ENCODE measurements at places on chromosomes 7 and 10. TPM values are rescaled to one million over a fixed set of nuclear protein-coding genes. Genes with fewer than 3 reads are reported as not detected.
A peak's percentile ranks its signal among the peaks of the same experiment; 100 is the strongest.

EN2 gene
- 0.81 TPM for total RNA-seq

PON1 gene
- total RNA-seq = 1.2 TPM

CYP17A1 gene
- total RNA-seq = 15.1 TPM

ITIH5 gene
- total RNA-seq = 28.0 TPM

KCNMA1 gene
- total RNA-seq = 24.7 TPM

GIMAP7 gene
- 3.1 TPM for total RNA-seq

WDFY4 gene
- 10.2 TPM for total RNA-seq

DNA sequence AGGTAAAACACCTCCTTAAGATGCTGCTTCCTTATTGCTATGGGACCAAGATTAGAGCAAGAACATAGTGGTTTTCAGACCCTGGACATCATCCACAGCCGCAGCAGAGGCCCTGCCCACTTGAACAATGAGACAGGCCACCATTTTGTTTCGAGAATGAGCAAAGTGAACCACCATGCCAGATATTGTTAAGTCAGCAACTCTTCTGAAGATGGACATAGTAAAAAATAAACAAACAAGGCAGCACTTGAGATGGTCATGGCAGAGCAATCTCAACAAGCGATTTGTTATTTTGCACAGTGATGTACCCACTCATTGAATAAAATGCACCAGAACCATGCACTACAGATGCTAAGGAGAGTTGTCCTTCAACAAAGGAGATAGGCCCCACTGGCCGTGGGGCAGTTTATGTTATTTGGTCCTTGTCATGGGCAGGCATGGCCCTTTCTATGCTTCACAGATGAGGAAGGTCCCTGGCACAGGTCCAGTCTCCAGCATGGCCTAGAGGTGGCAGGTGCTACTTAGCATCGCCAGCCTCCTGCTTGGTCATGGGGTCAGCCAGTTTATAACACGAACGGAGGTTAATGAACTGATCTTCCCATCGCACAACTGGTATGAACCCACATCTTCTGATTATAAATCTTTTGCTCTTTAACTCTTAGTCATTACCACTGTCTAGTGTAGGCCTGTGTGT, 44.1 kb downstream of the IKZF1 start:
- no peak for DNase-seq

- DNase-seq = no peak
Measured at GRCh38 chr7:40239755-40240303, 105.0 kb downstream of the SUGCT start.

DNA sequence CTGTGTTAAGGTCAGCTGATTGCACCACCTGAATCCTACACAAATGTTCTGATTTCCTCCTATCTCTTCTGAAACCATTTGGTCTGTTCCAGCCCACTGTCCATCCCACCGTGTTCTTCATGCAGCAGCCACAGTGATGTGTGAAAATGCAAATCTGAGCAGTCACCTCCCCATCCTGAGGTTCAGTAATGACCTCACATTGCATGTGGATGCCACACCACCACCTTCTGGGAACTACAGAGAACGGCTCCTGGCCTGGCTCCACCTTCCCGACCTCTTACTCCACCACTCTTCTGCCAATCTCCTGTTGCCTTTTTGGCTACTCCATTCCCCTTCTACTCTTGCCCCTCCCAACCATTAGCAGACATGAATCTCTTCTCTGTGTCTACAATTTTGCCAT, 244.4 kb downstream of the TNS3 start:
- no peak for DNase-seq

DNA sequence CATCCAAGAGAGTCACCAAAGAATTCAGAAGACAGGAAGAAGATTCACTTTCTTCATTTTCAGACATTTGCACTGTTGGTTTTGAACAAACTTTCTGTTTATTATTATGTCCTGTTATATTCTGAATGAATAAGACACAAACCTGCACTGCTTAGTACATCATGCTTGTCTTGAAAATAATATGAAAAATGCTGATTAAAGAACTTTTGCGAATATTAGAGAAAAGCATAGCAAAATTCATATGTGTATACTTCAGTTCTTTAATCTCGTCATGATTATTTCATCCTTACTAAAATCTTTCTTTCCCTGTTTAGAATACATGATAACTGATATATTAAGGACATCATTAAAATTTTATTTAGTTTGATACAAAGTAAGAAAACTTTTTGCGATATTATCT, 504.1 kb downstream of the POM121L12 start:
- no peak for DNase-seq

DNA sequence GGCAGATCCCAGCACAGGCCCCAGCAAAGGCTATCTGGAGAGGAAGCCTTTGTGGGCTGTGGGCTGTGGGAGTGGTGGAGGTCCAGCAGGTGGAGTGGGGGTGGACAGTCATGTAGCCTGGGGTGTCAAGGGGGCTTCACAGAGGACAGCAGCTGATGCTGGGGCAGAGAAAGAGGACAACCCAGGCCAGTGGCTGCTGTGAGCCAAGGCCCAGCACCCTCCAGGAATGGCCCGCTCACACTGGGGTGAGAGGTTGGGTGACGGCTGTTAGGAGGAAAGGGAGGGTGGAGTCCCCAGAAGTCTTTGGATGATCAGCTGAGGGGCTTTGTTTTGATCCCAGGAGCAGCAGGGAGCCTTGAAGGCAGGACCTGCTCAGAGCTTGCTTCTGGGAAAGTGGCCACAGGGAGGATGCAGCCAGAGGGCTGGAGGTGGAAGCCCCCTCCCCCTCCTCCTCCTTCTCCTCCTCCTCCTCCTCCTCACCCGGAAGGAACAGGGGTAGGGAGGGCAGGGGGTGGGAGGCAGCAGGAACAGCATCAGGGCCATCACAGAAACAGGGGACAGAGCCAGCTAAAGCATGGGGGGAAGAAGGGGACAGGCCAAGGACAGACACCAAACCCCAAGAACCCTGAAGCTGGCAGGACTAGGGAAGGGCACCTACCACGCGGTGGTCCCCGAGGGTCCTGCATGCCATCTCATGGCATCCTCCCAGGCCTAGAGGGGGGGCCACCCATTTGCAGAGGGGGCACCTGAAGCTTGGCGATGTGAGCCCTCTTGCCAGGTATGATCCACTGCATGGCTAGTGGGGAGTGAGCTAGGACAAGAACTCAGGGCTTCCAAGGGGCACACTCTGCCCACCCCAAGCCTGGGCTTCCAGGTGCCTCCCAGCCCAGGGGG, 144.9 kb downstream of the GRID1 start:
- no peak for DNase-seq

DNA sequence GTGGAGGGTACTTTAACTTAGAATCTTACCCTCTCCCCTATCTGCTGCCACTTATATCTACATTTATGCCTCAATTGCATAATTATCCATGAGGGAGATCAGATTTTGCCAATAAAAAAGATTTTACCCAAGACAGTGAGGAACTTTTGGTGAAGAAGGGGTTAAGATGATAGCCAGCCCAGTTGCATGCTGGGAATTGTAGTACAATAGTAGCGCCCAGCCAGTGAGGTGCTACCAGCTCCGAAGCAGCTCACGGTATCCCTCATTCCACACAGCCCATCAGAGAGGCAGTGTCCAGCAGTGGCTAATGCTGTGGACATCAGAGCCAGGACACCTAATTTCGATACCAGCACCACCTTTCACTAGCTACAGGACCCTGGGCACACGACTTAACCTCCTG, 5.9 kb upstream of the LGI1 start:
- peak; percentile 63 for DNase-seq

- peak; percentile 61 for DNase-seq
Measured at GRCh38 chr7:2663121-2663886, 24.7 kb upstream of the AMZ1 start.

- no peak for DNase-seq
Measured at GRCh38 chr7:42914009-42914408, 2.1 kb upstream of the C7orf25 start.

DNA sequence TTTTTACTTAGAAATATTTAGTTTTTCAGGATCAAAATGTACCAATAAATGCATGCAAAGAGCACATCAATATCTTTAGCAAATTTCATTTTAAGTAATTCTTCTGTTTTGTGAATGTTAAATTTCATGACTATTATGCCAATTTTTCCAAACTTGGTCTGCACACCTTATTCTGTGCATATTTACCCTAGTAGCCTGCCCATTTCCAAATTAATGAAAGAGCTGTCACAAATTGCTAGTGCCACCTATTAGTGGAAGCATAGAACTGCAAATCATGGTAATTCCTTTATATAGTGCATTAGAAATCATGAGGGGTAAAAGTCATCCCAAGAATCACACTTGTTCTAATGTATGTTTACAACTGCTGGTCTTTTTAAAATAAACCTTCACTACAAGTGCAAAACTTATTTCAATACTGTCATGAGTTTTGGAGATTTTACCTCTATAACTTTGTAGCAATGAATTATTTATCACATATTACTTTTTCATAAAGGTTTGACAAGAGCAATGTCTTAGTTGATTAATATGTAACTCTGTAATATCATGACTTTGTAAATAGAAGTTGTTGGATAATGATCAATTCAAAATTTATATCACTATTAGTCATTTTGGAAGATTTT, 5.7 kb downstream of the SEMA3A start:
- DNase-seq = no peak

- DNase-seq = no peak
Measured at GRCh38 chr7:36606976-36607720, 117.1 kb downstream of the AOAH start.

GRCh38 chr10:6648894-6649720, 69.0 kb upstream of the PRKCQ start:
- DNase-seq = no peak

DNA sequence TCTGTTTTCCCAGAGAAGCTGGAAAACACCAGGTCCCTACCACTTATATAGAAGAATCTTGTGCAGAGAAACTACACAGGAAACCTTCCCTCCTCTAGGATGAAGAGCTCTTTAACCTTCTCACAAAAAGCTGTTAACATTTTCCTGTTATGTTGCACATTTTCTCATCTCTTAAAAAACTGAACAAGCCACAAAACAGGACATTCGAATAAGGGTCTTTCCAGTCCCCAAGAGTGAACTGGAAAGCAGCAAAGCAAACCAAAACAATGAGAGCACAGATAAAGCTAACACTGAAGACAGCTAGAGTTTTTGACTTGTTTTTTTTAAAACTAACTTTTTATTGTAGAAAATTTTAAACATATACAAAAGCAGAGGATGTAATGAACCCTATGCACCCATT, 82.7 kb downstream of the RNF216 start:
- DNase-seq = no peak

DNA sequence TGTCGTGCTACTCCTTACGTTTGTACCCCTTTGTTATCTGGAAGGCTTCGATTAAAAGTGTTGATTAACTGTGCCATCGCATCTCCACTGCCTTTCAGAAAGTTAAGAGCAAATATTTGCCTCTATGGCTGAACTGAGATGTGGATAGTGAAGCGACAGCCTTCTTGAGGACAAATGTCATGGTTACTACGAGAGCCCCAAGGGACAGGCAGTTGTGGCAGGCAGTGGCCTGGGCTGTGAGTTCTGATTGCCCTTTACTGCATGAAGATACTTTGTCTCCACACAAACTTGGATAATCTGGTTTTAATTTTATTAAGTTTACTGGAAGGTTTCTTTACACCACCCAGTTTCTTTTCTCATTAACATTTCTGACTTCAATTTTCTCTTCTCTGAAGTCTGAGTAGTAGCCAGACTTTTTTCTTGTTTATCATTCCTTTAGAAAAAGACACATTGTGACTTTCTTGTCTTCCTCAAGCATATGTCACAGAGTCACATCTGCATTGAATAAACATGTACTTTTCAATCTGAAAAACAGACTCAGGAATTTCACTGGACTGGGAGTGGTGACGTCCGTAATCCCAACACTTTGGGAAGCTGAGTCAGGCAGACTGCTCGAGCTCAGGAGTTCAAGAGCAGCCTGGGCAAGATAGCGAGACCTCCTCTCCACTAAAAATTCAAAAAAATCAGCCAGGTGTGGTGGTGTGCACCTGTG, 1.5 kb downstream of the TAS2R41 start:
- no peak for DNase-seq

DNA sequence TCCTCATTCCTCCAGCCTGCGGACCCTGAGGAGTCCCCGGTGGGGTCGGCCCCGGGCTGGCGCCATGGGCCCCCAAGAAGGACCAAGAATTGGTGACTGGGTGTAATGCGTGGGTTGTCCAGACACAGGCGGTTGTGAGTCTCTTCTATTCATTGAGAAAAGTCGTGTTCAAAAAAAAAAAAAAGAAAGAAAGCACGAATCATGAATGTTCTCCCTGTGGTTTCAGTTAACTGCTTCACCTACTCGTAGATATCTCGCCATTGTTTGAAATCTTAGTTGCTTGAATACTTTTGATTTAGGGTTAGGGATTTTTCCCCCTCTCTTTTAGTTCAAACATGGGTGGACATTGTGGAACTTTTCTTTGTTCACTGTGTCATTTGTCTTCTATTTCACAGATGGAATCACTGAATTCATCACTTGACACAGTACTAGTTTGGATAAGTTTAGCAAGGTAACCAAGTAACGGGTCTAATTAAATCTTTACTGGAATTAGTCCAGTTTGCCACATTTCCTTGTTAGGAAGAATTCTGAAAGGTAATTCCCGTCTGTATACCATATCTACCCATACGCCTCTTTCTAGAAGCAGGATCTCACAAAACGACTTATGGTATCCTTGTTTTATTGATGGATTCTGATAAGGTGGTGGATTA, 775 bp downstream of the STARD3NL start:
- no peak for DNase-seq

DNA sequence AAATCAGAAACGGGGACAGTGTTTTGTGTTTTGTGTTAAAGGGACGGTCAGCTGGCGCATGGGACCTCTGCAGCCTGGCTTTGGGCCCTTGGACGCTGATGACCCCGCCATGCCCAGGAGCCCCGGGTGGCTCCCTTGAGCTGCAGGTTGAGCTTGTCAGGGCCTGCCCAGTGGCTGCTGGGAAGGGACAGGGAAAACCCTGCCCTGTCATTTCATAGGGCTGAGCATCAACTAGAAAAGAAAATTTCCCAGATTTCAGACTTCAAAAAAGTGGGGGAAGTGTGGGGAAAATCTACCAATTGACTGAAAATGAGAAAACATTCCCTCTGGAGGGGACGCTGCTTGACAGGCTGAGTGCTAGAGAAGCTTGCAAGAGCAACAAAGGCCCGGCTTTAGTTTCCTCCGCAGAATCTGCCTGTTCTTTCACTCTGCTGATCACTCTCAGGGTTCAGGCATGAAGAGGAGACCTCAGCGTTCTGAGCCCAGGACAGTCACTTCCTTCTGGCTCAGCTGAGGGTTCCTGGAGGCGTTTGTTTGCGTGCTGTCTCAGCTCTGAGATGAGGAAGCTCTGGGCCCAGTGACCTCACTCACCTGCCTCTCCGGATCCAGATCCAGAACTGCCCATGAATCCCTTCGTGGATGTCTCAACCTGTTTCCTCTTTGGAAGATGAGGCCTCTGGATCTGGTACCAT, 18.6 kb upstream of the DNAJB6 start:
- DNase-seq = peak; percentile 33

DNA sequence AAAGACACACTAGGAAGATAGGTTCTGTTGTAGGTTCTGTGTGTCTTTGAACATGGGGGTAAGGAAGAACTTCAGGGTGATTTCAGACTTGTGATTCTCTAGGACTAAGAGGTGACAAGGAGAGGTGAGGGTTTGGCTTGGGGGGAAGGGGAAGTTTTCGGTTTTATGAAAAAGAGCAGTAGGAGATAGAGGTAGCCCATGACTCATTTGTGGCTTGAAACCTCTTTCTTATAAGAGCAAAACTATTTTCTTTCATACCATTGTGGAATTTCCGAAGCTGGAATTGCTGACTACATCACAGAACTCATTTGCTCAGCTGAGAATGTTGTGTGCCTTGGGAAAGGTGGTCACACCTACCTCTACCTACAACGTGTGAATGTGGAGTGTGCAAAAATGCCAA, 39.6 kb upstream of the IKZF1 start:
- DNase-seq = no peak

- peak; percentile 52 for DNase-seq
Measured at GRCh38 chr10:71217266-71218045, 5.1 kb downstream of the UNC5B start.

Measured in testis (tissue), 5 donors.